ENCODE measurements at places on chromosomes 6 and 20. TPM values are rescaled to one million over a fixed set of nuclear protein-coding genes. Genes with fewer than 3 reads are reported as not detected.

GRCh38 chr6:141165002-141165665 is 967.6 kb upstream of the GJE1 start:
- no peak for DNase-seq

DNA sequence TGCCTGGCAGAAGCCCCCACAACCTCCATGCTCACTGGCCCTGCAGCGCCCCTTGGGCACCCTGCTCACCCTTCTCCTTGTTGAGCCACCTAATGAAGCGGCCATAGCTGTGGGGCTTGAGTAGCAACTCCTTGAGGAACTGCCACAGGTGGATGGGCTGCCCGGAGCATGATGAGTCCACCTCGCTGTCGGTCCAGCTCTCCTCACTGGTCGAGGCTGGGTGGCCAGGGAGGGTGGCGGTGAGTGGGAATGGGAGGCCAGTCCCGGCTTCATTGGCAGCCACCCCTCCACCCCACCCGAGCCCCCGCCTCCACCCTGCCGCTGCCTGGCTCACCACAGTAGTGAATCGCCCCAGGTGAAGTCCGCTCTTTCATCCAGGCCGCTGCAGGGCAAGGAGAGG is 16.9 kb downstream of the SPDEF start:
- no peak for DNase-seq

- DNase-seq = no peak
These were observed 30.9 kb downstream of the KIAA1755 start for GRCh38 chr20:38229376-38230252.

GRCh38 chr6:153947808-153948447 is 91.1 kb upstream of the OPRM1 start:
- no peak for DNase-seq

The PPP1R14C gene
- total RNA-seq = 40.6 TPM

The C20orf144 gene
- total RNA-seq = not detected

DNA sequence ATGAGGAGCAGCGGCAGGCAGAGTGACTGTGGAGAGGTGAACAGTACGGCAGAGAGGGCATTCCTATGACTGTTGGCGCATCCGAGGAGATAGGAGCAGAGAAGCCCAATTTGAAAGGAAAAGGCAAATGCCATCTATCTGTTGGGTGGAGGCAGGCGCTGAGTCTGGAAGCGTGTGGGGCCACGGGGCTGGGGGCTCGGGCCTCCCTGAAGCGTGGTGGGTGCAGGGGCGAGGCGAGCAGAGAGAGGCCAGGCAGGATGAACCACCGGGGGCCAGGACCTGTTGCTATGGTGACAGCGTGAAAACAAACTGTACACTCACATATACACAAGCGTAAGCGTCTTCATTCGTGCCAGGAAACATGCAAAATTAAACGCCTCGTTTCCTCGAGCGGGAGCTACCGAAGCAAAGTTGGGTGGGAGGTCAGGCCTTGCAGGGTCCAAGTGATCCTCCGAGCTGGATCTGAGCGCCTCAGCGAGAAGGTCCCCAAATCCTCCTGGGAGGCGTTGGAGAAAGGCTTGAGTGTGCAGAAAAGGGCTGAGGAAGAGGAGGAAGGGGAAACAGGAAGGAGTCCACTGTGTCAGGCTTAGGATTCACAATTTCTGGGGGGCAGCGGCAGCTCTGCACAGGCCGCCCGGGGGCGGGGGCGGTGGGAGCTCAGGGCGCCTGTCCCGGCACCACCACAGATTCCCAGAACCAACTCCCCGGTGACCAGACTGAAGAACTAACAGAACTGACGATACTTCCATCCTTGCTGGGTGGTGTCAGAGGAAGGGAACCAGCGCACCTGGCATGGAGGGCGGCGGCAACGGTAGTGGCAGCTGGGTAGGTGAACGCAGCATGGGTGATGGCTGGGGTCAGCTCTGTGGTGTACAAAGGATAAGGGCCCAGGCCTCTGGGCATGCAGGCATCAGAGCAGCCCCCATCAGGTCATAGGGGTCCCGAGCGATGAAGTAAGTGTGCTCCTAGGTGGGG is 68.2 kb downstream of the KHDC1L start:
- DNase-seq = no peak

The OVOL2 gene
- 66.2 TPM for total RNA-seq

GRCh38 chr20:57377350-57377749 is 13.8 kb upstream of the RBM38 start:
- no peak for DNase-seq

The USP49 gene
- total RNA-seq = 4.6 TPM

The GRM1 gene
- total RNA-seq = not detected

The IRF4 gene
- 6.8 TPM for total RNA-seq

GRCh38 chr20:24771542-24772061 is 177.5 kb upstream of the CST7 start:
- no peak for DNase-seq

- no peak for DNase-seq
These were observed 838.0 kb downstream of the DHX35 start for GRCh38 chr20:39800111-39800510.

GRCh38 chr6:5217356-5217755 is 43.4 kb downstream of the LYRM4 start:
- no peak for DNase-seq

- no peak for DNase-seq
These were observed 299.0 kb downstream of the DOK5 start for GRCh38 chr20:54774426-54774825.

The BTNL2 gene
- not detected for total RNA-seq

DNA sequence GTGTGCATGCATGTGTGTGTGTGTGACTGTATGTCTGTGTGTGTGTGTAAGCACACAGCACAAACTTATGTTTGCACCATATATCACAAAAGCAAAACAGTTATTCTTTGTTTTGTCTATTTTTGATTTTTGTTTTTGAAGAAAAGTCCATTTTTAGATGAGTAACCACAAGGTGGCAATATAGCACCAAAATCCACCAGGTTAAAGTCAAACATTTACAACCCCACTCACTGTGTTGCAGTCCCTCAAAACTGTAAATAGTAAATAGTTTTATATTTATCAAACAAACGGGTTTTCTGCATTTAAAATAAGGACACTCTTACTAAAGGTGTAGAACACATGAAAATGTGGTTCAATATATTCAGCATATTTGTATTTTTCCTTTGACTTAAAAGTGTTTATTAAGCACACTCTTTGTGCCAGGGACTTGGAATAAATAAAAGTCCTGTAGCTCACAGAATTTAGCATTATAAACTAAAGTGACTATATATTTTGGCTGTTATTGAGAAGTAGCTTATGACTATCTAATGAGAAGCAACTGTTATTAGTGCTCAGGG is 118.5 kb downstream of the GFRAL start:
- DNase-seq = no peak

The PRDM13 gene
- not detected for total RNA-seq

DNA sequence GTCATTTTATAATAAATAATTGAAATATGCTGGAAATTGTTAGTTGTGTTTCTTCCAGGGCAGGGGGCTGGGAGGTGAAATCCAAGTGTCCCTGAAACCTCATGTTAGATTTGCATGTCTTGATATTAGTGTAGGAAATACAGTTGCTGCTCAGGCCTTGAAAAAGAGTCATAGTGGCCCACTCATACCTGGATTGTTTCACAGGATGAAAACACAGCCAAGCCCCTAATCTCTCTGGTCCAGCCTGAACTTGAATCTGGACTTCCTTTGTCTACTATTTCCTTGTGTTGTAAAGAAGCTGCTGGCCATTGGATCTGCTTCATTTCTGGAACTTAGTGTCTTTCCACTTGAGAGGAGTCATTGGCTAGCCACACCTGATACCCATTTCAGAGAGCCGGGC is 108.8 kb upstream of the JARID2 start:
- DNase-seq = no peak

The CENPW gene
- total RNA-seq = not detected

- no peak for DNase-seq
These were observed 516.1 kb upstream of the MAN1A1 start for GRCh38 chr6:119865466-119866350.

GRCh38 chr6:149566410-149567193 is 427 bp downstream of the GINM1 start:
- DNase-seq = peak; percentile 66

DNA sequence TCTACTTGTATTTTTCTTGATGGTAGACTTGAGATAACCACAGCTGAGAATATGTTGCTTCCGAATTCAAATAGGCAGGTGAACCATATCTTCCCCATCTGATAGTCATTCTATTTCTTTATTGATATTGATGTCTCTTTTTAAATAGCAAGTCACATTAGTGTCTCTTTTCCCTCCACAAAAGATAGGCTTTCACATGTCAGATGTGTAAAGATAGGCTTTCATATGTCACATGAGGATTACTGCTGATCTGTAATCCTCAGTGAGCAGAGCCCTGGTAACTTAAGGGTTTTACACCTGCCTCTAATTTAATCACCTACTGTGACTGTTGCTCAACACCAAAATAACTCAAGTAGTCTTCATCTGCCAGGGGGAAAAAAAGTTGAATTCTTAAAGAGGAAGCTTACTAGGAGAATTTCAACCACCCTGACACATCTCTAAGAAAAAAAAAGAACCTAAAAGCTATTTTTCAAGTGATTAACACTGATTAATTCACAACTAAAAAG is 45.3 kb upstream of the TRDN start:
- DNase-seq = no peak

DNA sequence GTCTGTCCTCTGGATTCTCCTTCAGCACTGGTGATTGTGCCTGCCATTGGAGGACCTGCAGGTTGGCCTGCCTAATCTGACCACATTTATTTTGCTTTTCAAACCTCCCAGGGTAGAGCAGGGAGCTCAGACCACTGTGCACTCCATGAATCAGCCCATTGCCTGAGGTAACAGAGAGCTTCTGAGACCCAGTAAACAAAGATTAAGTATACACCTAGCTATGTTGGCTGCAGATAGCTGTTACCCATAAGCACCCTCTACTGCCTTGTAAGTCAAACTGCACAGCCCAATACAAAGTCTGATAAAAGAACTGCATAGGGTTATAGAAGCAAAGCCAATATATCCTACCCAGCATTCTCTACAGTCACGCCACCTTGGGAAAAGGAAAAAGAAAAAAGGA is 338.7 kb downstream of the HTR1B start:
- no peak for DNase-seq

GRCh38 chr20:57545927-57546662 is 14.8 kb upstream of the PCK1 start:
- no peak for DNase-seq

DNA sequence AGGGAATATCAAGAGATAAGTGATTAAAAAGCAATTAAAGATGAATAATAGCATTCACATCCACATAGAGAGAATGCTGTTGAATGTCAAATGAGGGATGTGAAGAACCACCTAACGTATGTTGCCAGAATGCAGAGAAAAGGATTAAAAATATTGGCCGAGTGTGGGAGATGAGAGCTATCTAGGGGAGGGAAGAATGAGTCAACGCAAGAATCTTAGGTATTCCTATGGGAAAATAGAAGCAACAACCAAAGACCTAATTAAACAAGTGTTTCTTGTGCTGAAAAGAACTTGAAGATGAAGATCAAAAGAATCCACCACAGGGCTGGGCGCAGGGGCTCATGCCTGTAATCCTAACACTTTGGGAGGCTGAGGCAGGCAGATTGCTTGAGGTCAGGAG is 12.2 kb upstream of the RSPH3 start:
- no peak for DNase-seq

Data from transverse colon (tissue), 4 donors.